Posterior vena cava (tissue), 2 donors: ENCODE measurements at places on chromosomes 13 and 19. TPM values are rescaled to one million over a fixed set of nuclear protein-coding genes. Genes with fewer than 3 reads are reported as not detected.

KCNN1 gene
- 0.33 TPM for total RNA-seq

- DNase-seq: no peak
Measured at GRCh38 chr19:48064509-48064908, 20.6 kb upstream of the CABP5 start.

TRIP10 gene
- total RNA-seq: 92.6 TPM

DNA sequence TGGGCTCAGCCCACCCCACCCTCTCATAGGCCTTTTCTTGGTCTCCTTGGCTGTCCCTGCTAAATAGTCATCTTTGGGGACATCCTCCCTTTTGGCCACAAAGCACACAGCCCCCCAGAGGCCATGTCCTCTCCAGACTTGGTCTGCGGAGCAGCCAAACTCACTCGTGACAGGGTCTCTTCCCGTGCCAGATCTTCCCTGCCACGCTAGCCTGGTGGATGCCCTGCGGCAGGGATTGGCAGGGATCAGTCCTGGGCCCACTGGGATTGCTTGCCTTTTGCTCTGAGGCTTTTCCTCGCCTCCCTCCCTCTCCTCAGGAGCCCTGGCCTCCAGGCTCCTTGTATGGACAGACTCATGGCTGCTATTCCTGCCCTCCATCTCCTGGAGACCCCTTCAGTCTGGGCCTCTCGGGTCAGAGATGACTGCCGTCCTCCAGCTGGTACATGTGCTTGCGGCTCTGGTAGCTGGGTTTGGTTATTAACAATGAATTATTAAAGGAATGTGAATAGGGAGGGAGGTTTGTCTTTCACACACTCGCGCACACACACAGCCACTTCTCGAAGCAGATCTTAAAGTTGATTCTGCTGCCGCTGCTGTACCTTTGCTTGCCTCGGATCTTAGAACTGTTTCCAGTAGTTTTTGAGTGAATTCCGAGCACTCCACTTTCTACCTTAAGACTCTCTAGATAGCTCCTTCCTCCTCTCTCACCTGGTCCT is 45.1 kb downstream of the NFIX start:
- DNase-seq: no peak

TMEM147 gene
- 61.1 TPM for total RNA-seq

ZNF284 gene
- 2.5 TPM for total RNA-seq

- peak; percentile 87 for DNase-seq
Measured at GRCh38 chr19:18418483-18419194, 559 bp upstream of the SSBP4 start.
